ENCODE measurements at places on chromosomes 4 and X.

GRCh38 chr4:124947622-124948265 is 235.2 kb upstream of the ANKRD50 start:
- DNase-seq: no peak

GRCh38 chr4:156954587-156954986 is 17.0 kb downstream of the PDGFC start:
- no peak for DNase-seq

- DNase-seq: no peak
Measured at GRCh38 chrX:50100188-50100587, 100.6 kb downstream of the AKAP4 start.

- DNase-seq: no peak
Measured at GRCh38 chrX:123075947-123076561, 108.0 kb upstream of the GRIA3 start.

DNA sequence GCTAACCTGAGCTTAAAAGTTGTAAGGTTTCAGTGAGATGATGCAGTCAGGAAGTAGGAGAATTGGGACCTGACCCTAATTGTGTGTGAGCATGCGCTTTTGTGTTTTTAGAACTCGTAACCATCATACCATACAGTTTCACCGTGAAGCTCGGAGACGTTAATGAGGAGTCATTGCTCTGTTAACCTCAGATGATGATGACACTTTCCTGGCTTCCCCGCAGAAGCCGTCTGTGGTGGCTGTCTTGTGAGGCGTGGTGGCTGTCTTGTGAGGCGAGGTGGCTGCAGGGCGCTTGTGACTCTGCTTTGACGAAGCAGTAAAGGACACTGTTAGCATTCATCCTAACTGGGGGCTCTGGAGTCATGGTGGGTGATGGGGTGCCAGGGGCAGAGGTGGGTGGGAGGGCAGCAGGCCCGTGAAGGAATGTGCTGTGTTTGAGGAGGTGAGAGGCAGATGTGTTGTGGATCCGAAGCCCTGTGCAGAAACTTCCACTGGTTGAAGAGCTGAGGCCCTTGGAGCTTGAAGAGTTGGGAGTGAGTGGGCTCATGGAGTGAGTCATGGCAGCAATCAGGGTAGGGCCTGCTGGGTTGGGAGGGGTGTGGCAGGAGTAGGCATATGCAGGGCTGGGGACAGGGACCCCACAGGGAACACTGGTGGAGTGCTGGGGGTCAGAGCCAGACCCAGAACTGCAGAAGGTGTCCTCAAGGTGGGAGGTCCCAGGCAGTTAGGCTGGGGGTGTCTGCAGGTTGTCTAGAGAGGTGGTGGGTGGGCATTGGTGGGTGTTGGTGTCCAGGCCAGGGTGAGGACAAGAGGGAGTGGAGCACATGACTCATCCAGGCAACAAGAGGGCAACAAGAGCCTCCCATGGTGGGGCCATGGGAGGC is 57.4 kb downstream of the NSD2 start:
- DNase-seq: no peak

- no peak for DNase-seq
Measured at GRCh38 chrX:134963041-134963440, 27.8 kb upstream of the SMIM10 start.
